ENCODE measurements at places on chromosomes 6 and 20.

GRCh38 chr20:48467622-48468021 lies 360.2 kb downstream of the PREX1 start:
- peaks cover 9% of the 10 kb centered on the region for H3K27me3 ChIP-seq
- no peak for DNase-seq
- H3K4me1 ChIP-seq = no peaks in the 10 kb centered on the region
- H3K36me3 ChIP-seq = no peaks in the 10 kb centered on the region

DNA sequence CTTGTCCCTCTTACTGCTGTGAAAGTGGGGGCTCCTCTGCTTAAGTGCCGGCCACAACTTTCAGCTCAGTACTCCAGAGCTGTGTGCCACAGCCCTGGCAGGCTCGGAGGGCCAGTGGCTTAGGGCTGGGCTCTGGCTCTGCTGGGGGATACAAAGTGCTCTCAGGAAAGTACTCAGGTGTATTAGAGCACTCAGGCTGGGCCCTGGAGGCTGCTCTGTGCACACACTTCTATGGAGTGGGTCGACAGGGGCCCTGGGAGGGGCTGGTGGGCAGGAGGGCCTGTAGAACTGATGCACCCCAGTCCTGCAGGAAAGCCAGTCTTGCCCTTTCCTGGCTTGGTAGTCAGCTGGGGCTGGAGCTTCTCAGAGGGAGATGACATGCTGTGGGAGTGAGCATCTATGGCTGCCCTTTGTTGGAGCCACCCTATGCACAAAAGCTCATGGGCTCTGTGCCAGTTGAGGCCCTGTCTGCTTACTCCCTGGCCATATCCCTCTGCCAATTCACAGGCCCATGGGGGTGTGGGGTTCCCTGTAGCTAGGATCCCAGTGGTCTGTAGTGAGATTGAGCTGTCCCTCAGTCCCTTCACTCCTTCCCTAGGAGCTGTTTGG lies 22.0 kb downstream of the CENPW start:
- H3K4me1 ChIP-seq = no peaks in the 10 kb centered on the region
- H3K27ac ChIP-seq = no peak overlapping the region
- DNase-seq = no peak
- H3K36me3 ChIP-seq = no peaks in the 10 kb centered on the region

DNA sequence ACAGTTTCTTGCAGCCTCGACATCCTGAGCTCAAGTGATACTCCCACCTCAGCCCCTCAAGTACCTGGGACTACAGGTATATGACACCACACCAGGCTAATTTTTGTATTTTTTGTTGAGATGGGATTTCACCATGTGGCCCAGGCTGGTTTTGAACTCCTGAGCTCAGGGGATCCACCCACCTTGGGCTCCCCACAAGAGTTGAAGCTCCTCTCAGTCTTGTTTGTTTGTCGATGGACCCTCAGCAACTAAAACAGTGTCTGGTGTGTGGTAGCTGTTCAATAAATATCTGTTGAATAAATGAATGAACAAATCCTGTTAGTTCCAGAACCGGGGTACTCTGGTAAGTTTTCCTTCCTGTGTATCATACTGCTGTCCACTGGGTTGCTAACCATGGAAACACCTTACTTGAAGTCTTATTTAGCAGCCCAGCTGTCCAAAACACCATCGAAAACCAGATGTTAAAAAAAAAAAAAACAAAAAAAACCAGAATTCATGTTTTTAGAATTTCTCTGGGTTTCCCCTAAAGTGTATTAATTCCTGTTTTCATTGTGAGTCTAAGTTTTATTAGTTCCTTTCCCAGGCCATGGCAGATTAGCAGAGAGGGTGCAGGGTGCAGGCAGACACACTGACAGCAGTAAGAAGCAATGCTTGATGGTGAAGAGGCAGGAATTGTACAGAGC lies 7.8 kb upstream of the EZR start:
- no peaks in the 10 kb centered on the region for H3K4me1 ChIP-seq
- no peaks in the 10 kb centered on the region for H3K36me3 ChIP-seq
- no peaks in the 10 kb centered on the region for H3K27me3 ChIP-seq
- H3K27ac ChIP-seq = no peak overlapping the region

GRCh38 chr6:52564856-52565255 lies 12.0 kb downstream of the TRAM2 start:
- peaks cover 20% of the 10 kb centered on the region for H3K4me1 ChIP-seq
- DNase-seq = no peak
- H3K27ac ChIP-seq = no peak overlapping the region
- H3K27me3 ChIP-seq = no peaks in the 10 kb centered on the region

- DNase-seq = no peak
- H3K36me3 ChIP-seq = no peaks in the 10 kb centered on the region
- H3K27ac ChIP-seq = no peak overlapping the region
- no peaks in the 10 kb centered on the region for H3K27me3 ChIP-seq
Measured at GRCh38 chr20:36543184-36544133, 2.1 kb downstream of the MYL9 start.

GRCh38 chr6:158784505-158784904 lies 34.7 kb downstream of the EZR start:
- no peak for DNase-seq
- peaks cover 49% of the 10 kb centered on the region for H3K36me3 ChIP-seq
- H3K27ac ChIP-seq = no peak overlapping the region
- no peak overlapping the region for H3K4me3 ChIP-seq
- H3K4me1 ChIP-seq = no peaks in the 10 kb centered on the region
- no peaks in the 10 kb centered on the region for H3K27me3 ChIP-seq

DNA sequence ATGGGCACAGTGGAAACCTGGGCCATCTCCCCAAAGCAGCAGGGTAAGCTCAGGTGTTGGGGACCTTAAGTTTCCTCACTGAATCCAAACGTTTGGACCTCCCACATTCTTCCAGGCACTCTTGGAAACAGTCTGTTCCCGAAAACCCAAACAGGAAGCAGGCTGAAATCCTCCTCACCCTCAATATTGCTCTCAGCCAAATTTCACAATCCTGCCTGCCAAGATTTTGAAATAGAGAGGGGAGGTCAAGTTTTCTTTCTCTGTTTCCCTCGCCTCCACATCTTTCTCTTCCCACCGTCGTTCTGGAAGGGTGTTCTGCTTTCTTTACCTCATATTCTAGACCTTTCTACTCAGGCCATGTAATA lies 392.0 kb upstream of the SASH1 start:
- peaks cover 2% of the 10 kb centered on the region for H3K27me3 ChIP-seq
- H3K27ac ChIP-seq = no peak overlapping the region
- H3K4me1 ChIP-seq = no peaks in the 10 kb centered on the region
- no peak overlapping the region for H3K4me3 ChIP-seq
- H3K36me3 ChIP-seq = no peaks in the 10 kb centered on the region

DNA sequence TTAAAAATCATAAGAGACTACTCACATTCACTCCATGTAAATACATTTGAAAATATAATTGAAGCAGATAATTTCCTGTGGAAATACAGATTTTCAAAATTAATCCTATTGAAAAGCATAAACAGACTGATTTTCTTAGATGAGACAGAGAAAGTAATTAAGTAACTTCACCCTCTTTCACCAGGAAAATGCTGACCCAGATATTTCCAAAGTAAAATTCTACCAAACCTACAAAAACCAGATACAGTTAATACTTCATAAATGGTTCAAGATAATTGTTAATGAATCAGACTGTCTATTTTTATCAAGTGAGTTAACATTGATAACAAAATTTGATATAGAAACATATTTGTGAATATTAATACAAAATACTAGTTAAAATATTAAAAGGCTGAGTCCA lies 233.5 kb upstream of the KHDRBS2 start:
- no peaks in the 10 kb centered on the region for H3K27me3 ChIP-seq
- no peak for DNase-seq
- H3K27ac ChIP-seq = no peak overlapping the region
- H3K4me1 ChIP-seq = no peaks in the 10 kb centered on the region
- H3K4me3 ChIP-seq = no peak overlapping the region
- no peaks in the 10 kb centered on the region for H3K36me3 ChIP-seq

DNA sequence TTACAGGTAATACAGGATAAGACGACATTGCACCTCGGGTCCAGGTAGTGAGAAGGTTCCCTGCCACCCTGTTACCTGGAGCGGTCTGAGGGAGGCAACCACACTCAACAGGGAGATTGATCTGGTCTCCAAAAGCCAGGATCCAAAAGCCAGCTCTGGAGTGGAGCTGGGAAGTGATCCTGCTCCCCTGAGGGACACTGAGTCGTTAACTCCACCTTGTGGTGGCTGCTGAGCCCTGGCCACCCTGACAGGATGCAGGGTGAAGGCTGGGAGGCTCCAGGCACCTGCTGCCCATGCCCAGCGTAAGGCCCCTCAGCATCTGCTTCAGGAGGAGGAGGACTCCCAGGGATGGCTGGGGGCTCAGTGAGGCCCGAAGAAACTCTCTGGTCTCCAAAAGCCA lies 38.7 kb upstream of the SLC22A2 start:
- no peaks in the 10 kb centered on the region for H3K4me1 ChIP-seq
- H3K27me3 ChIP-seq = no peaks in the 10 kb centered on the region
- H3K36me3 ChIP-seq = no peaks in the 10 kb centered on the region
- H3K27ac ChIP-seq = no peak overlapping the region
- DNase-seq = no peak

DNA sequence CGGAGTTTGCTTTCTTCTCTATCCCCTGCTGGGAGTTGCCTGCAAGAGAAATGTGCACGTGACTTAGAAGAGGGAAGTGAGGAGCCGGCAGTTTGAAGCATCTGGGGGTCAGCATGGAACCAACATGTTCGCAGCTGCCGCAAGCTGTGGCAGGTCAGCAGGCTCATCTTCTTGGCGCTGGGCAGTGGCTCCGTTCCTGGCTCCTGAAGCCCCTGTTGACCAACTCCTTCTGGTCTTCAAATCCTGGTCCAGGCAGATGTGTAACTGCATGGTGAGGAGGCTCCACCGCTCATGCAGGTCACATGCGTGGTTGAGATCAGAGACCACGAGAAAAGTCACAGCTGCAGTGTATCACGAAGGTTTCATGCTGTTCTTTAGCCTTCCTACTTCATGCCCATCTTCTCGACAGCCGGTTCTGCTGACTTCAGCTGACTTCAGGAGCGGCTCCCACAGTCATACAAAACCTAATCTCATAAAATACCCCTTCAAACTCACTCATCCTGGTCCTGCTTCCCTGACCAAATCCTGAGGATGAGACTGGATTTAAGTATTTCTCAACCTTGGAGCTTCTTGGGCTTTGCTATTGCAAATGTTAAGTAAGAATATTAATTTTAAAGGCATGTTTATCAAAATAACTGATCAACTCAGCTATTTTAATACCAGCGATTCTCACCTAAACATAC lies 44.9 kb upstream of the BCAS1 start:
- no peaks in the 10 kb centered on the region for H3K36me3 ChIP-seq
- H3K4me1 ChIP-seq = 0 out of 2 replicates have a peak, but pooled peaks cover 2% of the 10 kb centered on the region
- no peak for DNase-seq

DNA sequence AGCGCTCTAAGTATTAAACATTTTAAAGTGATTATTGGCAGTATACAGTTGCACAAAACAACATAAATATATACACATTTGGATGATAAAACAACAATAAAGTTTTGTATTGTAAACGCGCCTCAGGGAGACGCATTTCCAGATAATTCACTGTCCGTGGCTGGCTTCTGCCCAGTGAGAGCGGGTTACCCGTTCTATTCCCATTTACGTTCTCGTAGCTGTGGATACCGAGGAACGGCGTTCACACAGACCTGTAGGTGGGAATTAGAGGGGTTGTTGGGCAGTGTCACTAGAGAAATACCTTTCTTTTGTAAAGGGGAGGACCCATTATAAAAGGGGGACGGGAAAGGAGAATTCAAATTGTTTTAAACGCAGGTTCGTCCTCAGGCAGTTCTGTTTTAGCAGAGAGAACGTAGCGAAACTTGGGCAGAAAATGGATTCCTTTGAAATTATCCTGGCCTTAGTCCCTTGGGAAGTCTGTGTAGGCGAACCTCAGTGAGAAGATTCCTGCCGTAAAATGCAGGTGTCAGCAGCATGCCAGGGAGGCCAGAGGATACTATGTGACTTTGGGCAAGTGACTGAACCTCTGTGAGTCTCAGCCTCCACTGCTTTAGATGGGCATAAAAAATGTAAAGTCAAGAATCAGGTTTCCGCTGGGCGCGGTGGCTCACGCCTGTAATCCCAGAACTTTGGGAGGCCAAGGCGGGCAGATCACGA lies 756 bp downstream of the MTG2 start:
- H3K27me3 ChIP-seq = no peaks in the 10 kb centered on the region
- peaks cover 15% of the 10 kb centered on the region for H3K4me1 ChIP-seq
- H3K4me3 ChIP-seq = peak overlapping the region; percentile 98
- no peak for DNase-seq
- peak overlapping the region; percentile 95 for H3K27ac ChIP-seq
- peaks cover 14% of the 10 kb centered on the region for H3K36me3 ChIP-seq

DNA sequence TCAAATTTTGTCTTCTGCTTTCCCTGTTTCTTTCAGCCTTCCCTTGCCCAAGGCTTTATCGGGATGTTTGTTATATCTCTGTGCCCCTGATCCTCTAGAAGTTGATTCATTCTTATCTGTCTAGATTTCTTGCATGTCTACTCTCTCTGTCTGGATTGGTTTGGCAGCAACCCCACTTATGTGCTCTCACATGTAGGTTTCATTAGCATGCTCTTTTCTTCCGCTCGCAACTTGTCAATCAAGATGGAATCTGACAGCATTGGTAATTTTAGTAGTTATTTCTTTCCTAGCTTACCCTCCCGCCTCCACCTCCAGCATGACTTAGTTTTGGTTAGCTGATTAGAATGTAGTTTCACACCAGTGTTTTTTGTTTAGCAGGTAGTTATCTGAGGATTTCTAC lies 39.3 kb downstream of the LRRC1 start:
- no peak for DNase-seq
- no peaks in the 10 kb centered on the region for H3K36me3 ChIP-seq
- H3K27me3 ChIP-seq = no peaks in the 10 kb centered on the region
- H3K4me3 ChIP-seq = no peak overlapping the region
- H3K4me1 ChIP-seq = no peaks in the 10 kb centered on the region

All from Panc1 (cell line).